Activated T-cell treated with anti-CD3 and anti-CD28 coated beads for 48 hours (primary cell): ENCODE measurements at places on chromosomes 7 and 10.

- no peak for DNase-seq
Measured at GRCh38 chr7:27031289-27032172, 64.3 kb downstream of the HOXA1 start.

DNA sequence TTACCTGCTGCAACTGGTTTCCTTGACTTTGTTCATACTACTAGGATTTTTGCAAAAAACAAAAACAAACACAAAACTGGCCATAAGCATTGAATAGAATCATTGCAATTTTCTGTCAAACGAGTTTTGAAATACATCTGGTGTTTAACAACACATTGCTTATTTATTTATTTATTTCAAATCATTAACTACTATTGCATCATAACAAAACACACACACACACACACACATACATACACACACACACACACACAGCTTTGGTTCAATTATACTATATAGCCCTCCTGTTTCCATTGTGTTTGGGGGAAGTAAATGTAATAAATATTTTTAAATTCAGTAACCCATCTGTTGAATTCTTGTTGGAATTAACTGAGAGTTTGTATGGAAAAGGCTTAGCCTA, 43.8 kb downstream of the NRG3 start:
- DNase-seq: no peak

DNA sequence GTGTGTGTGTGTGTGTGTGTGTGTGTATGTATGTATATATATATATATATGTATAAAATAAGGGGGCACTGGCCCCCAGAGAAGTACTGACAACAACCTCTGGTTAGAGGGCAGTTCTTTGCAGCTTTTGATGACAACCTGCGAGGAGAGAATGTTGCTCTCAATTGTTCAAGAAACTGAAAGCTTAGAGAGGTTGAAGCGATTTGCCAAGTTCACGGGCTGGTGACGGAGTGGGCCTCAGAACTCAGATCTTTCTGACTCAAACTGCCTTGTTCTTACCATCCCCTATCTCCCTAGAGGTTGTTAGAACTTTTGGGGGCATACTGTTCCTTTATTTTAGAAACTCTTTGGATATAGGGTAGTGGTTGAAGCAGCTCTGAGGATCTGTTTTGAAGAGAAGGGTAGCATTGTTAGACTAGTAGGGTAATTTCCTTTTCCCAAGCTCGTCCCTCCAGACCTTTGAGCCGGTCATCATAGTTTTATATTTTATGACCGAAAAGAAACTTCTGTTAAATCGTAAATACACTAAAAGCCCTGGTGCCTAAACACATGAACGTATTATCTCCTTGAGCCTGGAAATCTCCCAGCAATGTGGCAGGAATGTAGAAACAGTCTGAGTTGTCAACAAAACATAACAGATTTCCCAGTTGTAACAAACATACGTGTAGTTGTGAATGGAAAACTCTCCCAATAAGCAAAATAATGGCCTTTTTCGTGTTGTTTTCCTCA, 541.7 kb upstream of the GALNT17 start:
- DNase-seq: no peak

GRCh38 chr7:33610918-33611317, 294.4 kb upstream of the BMPER start:
- no peak for DNase-seq

DNA sequence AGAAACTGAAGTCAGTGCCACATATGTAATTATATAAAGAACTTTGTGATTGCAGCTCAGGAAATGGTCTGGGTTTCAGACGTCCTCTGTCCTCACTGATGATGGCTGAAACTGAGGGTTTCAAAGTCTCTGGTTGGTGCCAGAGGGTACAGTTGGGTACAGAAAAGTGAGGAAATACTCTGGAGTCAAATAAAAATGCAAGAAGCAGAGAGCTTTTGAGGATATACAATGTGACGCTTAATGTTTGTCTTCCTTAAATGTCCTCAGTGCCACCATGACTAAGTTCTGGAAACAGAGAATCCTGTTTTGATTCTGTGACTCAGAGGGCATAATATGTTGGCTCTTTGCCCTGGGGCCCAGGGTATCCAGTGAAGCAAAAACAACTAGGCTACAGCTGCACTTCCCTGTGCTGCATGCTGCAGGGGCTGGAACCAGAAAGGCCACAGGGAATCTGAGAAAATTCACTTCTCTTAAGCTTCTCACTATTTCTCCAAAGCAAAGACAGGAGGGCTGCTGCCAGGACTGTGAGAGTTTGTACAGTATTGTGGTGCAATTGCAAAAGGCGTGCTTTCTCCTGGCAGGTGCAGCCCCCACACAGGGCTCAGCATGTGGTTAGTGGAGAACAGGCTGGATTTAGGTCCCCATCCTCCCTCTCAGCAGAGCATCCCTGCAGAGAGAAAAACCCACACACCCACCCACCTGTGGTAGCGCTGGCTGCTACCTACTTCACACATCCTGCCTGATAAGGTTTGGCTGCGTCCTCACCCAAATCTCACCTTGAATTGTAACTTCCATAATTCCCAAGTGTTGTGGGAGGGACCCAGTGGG, 169.5 kb upstream of the SVIL start:
- DNase-seq: peak; percentile 6

DNA sequence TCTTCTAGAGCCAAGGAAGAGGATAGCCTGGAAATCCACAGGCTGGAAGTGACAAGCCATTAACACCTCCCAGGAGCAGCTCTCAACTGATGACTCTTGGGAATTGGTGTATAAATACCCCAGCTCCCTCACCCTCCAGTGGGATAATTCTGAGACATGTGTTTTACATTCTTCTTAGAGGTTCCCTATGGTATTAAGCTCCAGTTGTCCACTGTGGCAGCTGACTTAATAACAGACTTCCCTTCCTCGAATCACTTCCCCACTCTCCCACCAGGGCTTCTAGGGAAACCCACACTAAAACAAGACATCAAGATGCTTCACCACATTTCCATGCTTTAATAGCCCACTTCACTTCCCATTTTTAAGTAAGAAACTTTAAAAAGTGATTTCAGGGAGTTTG, 47.2 kb downstream of the FAM107B start:
- no peak for DNase-seq
